NCI-H2029 (cell line): ENCODE measurements at places on chromosomes 1 and 21.

- no peak for DNase-seq
Observed at GRCh38 chr1:16349847-16350406, 2.4 kb downstream of the FBXO42 start.

- no peak for DNase-seq
Observed at GRCh38 chr1:209062863-209063262, 520.7 kb upstream of the CAMK1G start.

DNA sequence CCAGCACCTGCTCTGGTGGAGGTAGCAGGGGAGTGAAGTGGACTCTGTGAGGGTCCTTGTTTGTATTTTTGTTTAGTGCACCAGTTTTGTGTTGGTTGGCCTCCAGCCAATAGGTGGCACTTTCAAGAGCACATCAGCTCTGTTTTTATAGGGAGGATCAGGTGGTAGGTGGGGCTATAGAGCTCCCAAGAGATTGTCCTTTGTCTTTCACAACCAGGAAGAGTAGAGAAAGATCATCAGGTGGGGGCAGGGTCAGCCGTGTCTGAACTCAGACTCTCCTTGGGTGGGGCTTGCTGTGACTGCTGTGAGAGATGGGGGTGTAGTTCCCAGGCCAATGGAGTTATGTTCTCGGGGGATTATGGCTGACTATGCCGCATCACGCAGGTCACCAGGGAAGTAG is 159.8 kb downstream of the ZNF326 start:
- no peak for DNase-seq

GRCh38 chr1:10710489-10710888 is 86.0 kb downstream of the CASZ1 start:
- DNase-seq, result peak; percentile 93

DNA sequence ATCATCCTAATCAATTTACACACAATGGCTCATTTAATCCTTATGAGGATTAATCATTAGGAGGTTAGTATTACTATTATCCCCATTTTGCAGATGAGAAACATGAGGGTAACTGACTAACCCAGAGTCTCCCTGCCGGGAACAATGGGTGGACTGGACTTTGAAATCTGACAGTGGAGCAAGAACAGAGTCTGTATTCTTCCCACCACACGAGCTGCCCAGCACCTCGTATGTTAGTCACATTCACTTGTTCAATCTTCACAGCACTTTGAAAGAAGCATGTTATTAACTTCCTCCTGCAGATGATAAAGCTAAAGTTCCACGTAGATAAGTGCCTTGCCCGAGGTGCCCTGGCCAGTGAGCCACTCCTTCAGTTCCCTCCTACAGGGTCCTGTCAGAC is 12.4 kb downstream of the C8B start:
- DNase-seq, result no peak

GRCh38 chr1:171588230-171588629 is 33.8 kb upstream of the MYOCOS start:
- DNase-seq, result no peak

GRCh38 chr21:41687633-41688032 is 79.2 kb downstream of the RIPK4 start:
- no peak for DNase-seq

DNA sequence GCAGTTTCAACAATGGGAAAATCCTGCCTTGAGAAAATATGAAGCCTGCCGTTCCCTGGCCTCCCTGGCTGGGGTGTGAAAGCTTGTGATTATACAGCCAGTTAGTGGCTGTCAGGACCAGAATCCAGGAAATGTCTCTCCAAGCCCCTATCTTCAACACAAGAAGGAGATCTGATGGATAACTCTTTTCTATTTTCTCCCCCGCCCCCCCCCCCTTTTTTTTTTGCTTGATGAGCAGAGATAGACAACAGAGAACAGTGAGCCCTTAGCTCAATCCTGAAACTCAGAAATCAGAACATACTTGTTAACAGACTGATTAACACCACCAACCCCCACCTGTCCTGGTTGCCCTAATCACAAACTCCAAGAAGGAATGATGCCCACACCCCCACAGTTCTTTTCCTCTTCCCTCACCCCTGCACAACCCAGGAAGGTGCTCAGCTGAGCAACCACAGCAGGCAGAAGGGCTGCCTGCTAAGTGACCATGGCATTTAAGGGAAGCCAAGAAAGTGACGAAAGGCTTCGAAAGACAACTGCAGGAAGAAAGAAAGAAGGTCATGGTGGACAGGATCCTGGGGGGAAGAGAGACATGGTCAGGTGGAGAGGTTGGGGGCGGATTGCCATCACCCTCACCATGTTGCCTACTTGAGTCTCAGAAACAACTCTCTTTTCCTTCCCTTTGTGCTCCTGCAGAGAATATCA is 12.3 kb upstream of the DENND2D start:
- no peak for DNase-seq

DNA sequence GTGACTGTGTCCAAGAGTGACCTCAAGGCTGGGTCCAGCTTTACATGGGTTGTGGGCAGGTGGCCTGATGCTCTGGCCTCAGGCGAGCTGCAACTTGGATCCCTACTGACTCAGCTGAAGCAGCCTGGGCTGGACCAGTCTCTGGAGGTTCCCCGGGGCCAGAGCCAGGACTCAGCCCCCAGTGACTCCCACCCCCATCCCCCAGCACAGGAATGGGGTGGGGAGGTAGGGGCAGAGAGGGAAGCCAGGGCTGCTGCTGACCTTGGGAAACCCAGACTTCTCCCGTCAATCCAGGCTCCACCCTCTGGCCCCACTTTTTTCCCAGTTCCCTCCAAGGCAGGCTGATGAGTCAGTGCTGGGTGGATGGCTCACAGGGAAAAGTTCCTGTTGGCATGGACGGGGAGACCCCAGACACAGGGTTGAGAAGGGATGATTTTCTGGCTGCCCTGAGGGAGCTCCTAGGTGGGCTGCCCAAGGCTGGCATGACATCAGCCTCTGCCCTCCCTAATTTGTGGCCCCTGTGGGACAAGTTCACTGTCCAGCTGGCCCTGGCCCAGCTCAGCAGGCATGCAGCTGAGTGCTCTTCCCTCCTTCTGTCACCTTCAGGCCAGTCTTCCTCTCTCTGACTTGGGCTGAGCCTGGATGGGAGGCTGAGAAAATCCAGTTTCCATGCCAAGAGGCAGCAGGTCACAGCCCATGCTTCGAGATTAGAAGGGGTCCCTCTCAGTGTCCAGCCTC is 2.2 kb downstream of the ZC3H12A start:
- DNase-seq, result no peak

DNA sequence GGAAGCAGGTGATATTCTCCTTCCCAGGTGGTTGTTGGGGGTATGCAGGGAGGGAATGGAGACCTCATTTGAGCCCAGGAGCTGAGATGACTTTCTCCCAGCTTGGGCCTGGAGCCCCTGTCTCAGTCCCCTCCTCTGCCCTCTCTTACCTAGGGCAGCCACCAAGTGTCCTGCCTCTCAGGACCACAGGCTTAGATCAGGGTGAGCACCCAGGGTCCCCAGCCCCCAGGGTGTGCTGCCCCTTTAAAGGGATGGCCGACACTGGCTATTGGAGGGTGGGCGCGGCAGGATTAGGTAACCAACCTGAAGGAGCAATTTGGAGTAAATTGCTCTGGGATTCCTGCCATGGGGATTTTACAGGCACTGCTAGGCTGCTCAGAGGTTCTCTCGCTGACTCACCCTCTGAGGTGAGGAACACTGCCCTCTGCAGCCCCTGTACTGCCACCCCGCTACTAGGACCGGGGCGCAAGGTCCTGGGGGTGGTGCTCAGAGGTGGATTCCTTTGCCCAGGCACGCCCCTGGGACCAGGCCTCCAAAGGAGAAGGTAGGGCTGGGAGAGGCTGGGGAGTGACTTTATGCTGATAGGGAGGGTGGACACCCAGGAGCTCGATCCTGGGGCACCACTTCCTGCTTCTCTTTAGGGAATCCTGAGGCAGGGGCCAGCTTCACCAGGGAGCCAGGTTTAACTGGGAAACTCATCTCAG is 1.5 kb downstream of the RPS6KA1 start:
- peak; percentile 78 for DNase-seq

GRCh38 chr1:2542246-2542915 is 12.3 kb upstream of the HES5 start:
- no peak for DNase-seq

GRCh38 chr1:11725616-11726015 is 10.3 kb upstream of the AGTRAP start:
- no peak for DNase-seq

- no peak for DNase-seq
Observed at GRCh38 chr21:38980416-38981313, 174.9 kb downstream of the ETS2 start.

GRCh38 chr1:68815632-68816031 is 318.8 kb upstream of the DEPDC1 start:
- no peak for DNase-seq

- DNase-seq, result no peak
Observed at GRCh38 chr21:18769599-18769998, 366.0 kb upstream of the TMPRSS15 start.

GRCh38 chr1:18043871-18044270 is 63.7 kb upstream of the IGSF21 start:
- DNase-seq, result no peak

GRCh38 chr1:243495442-243496186 is 239.8 kb downstream of the SDCCAG8 start:
- peak; percentile 45 for DNase-seq

DNA sequence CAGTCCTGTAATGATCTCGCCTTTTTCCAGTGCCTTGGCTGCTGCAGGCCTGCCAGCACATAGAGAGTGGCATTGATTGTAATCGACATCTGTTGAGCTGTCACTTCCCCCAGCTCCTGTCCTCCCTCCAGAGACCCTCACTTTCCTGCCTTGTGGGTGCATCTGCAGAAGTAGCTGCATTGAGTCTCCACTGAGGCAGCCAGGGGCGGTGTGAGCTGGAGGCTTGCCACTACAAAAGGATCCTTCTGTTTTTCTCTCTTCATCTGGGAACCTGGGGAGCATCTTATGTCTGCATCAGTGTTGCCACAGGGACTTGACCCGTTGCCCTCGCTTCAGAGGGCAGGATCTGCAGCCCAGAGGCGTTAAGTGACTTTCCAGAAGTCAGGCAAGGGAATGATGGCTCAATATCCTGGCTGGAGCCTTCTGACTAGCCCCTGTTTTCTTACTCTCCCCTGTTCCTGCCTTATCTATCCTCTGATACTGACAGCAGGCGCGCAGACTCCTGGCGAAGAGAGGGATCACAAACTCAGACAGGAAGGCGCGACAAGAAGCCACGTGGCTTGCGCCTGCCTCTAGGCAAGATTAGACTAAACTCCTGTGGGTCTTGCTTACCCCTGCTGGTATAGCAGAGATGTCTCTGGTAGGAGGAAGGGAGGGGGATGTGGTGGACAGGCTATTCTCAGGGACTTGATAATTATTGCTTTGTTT is 13.3 kb upstream of the FMOD start:
- no peak for DNase-seq

GRCh38 chr1:152941037-152941711 is 5.8 kb upstream of the SPRR5 start:
- no peak for DNase-seq

DNA sequence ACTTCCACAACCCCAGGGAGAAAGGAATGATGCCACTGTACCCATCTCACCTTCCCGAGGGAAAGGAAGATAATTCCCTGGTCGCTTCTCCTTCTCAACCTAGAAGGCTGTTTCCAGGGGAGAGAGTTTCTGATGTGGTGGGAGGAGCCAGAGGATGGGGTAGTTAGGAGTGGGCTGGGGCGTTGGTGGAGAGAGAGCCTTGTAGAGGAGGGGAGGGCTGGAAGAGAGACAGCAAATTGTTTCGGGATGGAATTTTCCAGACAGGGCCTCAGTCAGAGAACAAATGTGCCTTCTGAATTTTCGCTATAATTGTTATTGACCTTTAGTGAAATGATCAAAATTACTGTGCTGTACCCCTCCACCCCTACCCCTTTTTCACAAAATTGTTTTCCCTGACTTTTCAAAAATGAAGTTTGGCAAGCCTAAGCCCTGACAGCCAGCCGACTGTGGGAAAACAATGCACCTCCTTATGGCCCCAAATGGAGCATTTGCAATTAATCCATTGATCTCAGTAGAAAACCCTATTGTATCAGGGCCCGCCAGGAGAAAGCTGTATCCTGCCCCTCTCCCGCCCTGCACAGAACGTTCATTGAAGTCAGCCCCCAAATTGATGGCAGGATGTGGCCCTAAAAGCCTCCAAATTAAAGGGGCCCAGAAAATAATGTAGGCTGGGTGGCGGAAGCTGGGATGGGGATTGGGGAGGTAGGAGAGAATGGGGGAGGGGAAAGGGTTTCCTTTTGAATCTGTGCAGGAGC is 69.1 kb upstream of the JUN start:
- DNase-seq, result no peak

DNA sequence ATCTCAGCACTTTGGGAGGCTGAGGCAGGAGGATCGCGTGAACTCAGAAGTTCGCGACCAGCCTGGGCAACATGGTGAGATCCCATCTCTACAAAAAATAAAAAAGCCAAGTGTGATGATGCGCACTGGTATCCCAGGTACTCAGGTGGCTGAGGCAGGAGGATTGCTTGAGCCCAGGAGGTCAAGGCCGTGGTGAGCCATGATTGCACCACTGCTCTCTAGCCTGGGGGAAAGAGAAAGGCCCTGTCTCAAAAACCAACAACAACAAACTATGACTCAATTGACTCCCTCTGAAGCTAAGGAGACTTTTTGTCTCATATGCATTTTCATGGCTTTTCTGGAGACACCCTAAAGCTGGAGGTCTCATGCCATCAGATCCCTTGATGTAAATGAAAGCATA is 118.8 kb downstream of the CCDC185 start:
- no peak for DNase-seq

DNA sequence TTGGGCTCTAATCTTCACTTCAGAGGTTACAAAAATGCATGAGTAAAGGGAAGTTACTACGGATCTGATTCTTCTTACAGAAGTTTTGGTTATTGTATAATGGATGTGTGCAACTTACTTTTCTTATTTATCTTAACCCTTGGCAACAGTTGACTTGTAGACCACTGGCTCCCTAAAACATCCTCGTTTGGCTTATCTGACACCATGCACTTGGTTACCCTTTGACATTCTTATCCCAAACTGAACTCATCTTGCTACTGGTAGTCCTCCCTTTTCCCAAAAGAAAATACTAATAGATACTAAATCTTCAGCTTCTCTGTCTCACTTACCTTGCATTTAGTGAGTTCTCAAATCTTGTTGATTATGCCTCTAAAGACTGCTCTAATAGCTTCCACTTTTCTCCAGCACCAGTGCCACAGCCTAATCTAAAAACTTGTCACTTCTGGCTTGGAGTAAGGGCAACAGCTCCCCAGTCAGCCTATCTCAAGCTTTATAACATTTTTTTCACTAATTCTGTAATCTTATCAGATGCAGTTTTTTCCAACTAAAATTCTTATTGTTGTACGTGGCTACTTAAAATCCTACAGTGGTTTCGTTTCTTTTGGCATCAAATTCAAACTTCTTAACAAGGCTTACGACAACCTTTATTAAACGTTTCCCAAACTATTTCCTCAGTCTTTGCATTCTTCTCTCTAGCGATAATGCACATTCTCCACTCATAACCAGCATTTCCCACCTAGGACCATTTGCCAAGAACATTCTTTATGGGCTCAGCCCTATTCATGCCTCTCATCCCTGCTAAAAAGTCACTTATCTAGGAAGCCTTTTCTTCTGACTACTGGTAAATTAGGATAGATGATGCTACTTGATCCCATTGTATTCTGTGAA is 204.2 kb downstream of the KCNT2 start:
- DNase-seq, result no peak
